A172 (cell line): ENCODE measurements at places on chromosomes 4 and X. TPM values are rescaled to one million over a fixed set of nuclear protein-coding genes. Genes with fewer than 3 reads are reported as not detected.
A peak's percentile ranks its signal among the peaks of the same experiment; 100 is the strongest.

GRCh38 chrX:77930581-77930980 lies 20.1 kb downstream of the ATP7A start:
- DNase-seq: no peak

GRCh38 chrX:74535408-74536151 lies 78.8 kb downstream of the RLIM start:
- peak; percentile 11 for DNase-seq

DNA sequence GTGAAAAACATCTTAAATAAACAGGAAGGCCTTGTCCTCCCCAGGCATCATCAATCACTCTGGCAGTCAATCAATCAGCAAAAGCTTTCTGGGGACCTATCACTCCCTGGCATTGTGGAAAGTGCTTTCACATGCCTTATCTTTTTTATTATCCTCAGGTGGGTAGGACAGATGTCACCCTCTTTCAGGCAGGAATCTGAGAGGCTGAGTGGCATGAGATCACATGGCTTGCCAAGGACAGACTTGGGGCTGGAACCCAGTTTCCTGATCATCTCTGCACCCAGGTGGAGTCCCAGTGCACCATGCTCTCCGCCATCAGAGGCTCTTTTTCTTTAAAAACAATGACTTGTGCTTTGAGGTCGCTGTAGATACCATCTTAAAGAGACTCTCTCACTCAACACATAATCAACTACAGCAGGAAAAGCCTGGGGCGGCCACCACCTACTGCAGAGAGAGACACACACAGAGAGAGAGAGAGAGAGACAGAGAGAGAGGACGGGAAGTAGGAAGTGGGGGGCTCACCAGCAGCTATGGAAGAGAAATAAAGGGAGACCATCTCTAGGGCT lies 282.7 kb downstream of the PTTG2 start:
- DNase-seq: no peak

GRCh38 chrX:130039847-130040246 lies 57.4 kb downstream of the BCORL1 start:
- DNase-seq: no peak

GRCh38 chrX:71111921-71112431 lies 599 bp upstream of the IL2RG start:
- no peak for DNase-seq

DNA sequence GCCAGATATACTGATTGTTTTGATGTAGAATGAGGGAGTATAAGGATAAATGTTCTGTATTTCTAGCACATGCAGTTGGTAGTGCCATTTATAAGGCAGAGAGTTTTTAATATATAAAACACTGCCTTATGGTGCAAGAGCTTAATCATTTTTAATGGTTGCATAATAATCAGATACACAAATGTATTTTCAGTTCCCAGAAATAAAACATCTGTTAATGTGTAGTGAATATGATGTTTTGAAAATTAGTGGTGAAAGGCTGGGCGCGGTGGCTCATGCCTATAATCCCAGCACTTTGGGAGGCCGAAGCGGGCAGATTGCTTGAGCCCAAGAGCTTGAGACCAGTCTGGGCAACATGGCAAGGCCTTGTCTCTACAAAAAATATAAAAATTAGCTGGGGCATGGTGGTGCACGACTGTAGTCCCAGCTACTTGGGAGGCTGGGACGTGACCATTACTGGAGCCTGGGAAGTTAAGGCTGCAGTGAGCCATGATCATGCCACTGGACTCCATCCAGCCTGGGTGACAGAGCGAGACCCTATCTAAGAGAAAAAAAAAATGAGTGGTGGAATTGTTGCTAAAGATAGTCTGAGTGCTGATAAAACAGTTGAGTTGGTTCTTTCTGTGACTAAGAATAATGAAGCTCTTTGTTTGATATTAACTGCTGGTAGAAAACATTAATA lies 29.3 kb downstream of the CLCN3 start:
- DNase-seq: no peak

GRCh38 chr4:7960790-7961655 lies 21.4 kb upstream of the AFAP1 start:
- DNase-seq: peak; percentile 99

DNA sequence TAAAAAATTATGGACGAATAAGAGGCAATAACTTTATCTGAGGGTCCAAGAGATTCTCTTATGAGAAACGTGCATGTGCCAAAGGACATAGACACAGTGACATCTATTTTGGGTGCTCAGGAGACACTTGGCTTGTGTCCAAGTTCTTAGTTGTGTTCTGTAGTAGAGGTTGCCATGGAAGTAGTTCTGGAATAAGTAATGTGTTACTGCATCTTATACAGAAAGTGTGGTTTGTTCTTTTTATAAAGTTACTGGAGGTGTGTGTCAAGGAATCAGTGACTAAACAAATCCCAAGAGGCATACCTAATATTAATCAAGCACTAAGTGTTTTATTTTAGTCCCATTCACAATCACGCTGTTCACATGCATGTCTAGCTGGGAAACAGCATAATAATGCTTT lies 305.7 kb downstream of the ARHGAP24 start:
- DNase-seq: no peak

GRCh38 chrX:458631-459061 lies 71.9 kb upstream of the PPP2R3B start:
- no peak for DNase-seq

DNA sequence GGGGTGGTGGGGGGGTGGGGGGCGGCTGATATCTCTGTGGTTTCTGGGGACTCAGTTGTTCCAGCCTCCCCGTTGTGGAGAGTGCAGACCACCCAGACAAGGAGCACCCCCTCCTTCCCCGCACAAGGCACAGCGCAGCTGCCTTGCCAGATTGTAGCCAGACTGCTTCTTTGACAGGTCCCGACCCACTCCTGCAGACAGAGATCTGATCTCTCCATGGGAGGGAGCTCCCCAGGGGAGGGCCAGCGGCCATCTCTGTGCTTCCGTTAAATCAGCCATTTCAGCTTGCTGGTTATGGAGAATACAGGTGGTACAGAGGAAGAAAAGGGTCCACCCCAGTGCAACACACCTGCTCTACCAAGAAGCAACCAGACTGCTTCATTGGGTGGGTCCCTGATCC lies 80.8 kb downstream of the FGF16 start:
- DNase-seq: no peak

GRCh38 chrX:48460031-48460430 lies 10.0 kb downstream of the SLC38A5 start:
- no peak for DNase-seq

DNA sequence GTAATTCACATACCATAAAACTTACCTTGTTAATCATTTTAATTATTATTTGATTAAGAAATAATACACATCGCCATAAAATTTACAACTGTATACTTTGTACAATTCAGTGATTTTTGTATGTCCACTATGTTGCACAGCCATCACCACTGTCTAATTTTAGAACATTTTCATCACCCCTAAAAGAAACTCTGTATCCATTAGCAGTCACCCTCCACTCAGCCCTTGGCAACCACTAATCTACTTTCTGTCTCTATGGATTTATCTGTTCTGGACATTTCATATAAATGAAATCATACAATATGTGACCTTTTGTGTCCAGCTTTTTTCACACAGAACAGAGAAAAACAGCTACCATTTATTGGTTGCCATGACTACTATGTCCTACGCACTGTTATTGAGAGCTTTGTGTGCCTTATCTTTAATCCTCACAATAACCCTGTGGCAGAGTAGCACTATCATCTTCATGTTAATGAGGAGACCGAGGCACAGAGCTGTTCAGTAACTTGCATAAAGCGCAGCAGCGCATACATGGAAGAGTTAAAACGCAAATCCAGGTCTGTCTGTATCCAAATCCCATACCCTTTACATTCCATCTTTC lies 64.6 kb upstream of the PAGE1 start:
- DNase-seq: no peak

DNA sequence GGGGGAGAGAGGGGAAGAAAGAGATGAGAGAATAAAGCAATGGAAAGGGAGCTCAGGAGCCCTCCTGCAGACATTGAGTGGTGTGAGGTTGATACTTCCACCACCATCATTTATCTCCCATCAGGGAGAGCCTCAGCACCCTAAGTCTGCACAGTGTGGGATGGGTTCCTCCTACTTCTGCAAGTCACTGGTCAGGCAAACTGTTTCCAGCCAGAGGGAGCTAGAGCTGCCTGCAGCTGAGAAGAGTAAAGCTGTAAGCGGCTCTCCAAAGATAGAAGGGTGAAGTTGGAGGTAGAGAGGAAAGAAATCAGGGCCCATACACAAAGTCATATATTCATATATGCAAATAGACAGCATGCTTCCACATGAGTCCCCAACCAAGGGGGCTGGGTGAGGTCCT lies 21.9 kb upstream of the ZNF81 start:
- DNase-seq: no peak

DNA sequence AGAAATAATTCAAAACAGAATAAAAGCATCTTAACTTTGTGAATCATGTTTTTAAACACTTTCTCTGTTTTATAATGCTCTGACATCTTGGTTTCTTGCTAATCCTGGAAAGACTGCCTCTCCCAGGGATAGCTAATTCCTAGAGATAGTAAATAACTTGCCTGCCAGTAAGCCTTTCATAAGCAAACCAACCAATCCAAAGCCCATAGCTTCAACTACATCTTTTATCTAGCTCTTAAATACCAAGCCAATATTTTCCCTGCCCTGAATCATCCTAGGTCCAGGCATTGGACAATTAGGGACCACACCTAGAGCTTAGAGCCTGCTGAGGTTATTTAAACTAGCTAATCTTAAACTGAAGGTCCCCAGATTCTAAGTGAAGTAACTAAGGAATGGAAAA lies 223.7 kb upstream of the DIPK2B start:
- DNase-seq: no peak

GRCh38 chr4:128286474-128287058 lies 1.0 kb downstream of the PGRMC2 start:
- peak; percentile 47 for DNase-seq

DNA sequence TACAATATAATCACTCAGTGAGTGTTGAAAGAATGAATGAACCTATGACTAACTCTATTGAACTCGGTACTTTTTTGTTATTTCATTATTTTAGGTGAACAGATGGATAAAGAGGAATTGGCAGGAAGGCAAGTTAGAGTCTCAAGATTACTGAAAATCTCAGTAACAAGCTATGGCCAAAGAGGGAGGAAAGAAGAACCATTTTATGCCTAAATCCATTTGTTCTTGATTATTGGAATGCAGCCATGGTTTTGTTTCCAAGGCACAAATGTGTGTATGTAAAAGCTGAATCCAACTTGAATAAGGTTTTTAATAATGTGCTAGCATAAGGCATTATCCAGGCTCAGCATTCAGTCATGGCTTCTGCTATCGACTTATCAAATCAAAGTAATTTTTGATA lies 196.4 kb downstream of the DTHD1 start:
- DNase-seq: no peak

DNA sequence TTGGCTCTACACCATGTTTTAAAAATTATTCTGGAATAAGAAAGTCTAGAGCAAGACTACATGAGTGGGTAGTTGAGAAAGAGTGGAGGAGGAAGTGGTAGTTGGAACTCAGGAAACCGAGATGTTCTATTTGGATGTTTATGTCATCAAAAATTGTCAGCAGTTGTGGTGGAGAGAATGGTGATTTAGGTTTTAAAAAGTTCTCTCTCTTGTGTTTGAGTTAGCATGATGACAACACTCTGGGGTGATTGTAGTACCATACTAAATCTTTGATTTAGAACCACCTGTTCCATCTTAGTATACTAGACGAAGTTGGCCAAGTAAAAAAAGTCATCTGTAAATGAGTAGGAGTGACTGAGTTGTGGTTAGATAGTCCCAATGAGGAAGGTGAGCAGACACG lies 40.7 kb downstream of the KLHL2 start:
- no peak for DNase-seq

Gene TMEM144
- total RNA-seq: 5.4 and 7.4 TPM in 2 replicates

Gene HPGD
- 1.0 and 1.3 TPM in 2 replicates for total RNA-seq

Gene ENPEP
- total RNA-seq: not detected in 2 replicates

Gene NKX6-1
- total RNA-seq: 0.34 and 0.55 TPM in 2 replicates

Gene ITGB1BP2
- total RNA-seq: 1.0 and 1.2 TPM in 2 replicates

Gene CRMP1
- 51.5 and 55.6 TPM in 2 replicates for total RNA-seq

Gene SMIM10L2A
- total RNA-seq: 0.29 TPM in 1 of 2 replicates, not detected in the other

Gene UGT2A1
- not detected in 2 replicates for total RNA-seq

Gene SRPX
- total RNA-seq: 63.8 and 71.2 TPM in 2 replicates

Gene GTPBP6
- total RNA-seq: 62.6 and 67.0 TPM in 2 replicates
